ENCODE measurements at places on chromosomes 6 and 20.

DNA sequence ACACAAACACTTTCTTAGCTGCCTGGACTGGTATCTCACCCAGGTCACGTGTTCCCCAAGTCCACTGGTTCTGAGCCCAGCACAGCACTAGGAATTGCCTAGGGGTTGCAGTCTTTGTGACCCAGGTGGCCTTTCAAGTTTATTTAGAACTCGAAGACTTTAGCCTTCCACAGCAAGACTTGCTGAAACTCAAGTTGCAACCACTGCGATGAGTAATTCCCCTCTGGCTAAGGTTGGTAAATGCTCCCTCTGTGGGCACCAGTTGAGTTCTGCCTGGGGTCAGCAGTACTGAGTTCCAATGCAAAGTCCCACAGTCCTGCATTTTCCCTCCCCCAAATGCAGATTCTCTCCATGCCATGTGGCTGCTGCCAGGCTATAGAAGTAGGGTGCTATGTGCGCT lies 77.6 kb upstream of the MOCS1 start:
- no peak for DNase-seq

DNA sequence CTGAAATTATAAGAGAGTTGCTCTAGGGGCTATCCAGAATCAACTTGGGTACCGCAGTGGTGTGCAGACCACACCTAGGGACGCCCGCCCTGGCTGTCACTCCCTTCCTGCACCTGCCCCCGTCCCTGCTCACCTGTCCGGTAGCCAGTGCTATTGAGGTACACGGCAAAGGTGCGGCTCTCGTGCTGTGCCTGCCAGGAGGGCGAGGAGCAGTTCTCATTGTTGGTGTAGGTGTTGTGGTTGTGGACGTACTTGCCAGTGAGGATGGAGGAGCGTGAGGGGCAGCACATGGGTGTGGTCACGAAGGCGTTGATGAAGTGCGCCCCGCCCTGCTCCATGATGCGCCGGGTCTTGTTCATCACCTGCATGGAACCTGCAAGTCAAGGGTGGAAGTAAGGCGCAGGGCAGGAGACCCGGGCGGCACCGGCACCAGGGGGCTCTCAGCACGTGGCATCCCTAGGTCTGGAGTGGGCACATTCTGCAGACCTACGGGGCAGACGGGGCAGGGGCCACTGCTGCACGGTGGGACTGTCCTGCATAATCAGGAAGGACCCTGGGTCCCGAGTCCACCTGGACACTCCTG lies 48.6 kb downstream of the SULF2 start:
- DNase-seq: no peak

DNA sequence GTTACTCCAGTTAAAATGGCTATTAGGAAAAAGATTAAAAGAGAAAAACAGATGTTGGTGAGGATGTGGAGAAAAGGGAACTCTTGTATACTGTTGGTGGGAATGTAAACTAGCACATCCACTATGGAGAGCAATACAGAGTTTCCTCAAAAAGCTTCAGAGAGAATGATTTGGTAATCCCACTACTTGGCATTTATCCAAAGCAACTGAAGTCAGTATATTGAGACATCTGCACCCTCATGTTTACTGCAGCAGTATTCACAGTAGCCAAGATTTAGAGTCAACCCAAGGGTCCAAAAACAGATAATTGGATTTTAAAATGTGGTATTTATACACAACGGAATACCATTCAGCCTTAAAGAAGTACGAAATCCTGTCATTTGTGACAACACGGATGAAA lies 469.5 kb downstream of the QKI start:
- DNase-seq: no peak

- DNase-seq: no peak
Measured at GRCh38 chr20:62710221-62710885, 1.7 kb downstream of the NTSR1 start.

DNA sequence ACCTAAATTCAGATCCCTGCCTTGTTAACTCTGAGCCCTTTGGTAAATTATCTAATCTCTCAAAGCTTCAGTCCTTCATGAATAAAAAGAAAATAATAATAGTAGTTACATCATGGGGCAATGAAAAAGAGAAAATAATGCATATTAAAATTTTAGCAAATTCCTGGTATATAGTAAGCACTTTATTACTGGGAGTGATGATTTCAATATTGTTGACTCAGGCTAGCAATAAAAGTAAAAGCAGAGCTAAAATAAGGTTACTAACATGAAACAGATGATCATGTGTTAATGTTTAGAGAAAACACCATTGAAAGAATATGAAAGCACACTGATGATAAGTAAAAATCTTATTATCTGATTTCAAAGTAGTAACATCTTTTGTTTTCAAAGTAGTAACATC lies 13.6 kb downstream of the GINS1 start:
- no peak for DNase-seq

GRCh38 chr6:53945765-53946407 lies 151.1 kb downstream of the LRRC1 start:
- DNase-seq: no peak

DNA sequence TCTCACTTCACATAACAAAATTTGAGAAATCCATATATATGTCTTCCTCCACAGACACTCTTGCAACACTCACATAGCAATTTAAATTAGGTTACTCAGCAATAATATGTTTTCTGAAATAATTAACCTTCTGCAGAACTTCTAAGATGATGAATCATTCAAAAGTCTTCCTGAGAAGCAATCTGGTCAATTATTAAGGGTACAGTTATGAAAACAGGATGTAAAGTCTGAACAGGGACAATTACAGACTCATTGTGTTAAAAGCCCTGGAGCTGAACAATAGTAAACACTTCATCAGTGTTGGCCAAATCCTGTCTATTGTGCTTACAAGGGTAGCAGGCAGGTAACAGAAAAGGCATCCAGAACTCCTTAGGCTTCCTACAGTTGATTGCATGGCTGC lies 75.4 kb downstream of the FILIP1 start:
- no peak for DNase-seq

- no peak for DNase-seq
Measured at GRCh38 chr6:144544266-144544830, 259.2 kb downstream of the UTRN start.

DNA sequence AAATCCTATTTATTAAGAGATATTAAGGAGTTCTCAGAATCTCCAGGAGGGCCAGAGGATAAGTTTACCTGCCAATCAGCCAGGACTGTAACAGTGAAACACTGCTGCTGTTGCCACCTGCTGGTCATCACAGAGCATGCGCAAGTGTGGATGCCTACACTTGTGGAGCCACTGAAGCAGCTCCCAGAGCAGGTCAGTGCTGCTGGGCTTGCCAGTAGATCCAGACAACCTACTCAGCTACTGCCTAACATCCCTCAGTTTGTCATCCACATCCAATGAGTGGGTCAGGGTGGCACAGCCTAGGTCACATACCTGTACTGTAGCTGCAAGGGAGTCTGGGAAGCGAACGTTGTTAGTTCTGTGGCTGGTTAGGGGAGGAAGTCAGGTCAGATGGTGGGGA lies 18.3 kb upstream of the NHSL1 start:
- DNase-seq: peak; percentile 53

DNA sequence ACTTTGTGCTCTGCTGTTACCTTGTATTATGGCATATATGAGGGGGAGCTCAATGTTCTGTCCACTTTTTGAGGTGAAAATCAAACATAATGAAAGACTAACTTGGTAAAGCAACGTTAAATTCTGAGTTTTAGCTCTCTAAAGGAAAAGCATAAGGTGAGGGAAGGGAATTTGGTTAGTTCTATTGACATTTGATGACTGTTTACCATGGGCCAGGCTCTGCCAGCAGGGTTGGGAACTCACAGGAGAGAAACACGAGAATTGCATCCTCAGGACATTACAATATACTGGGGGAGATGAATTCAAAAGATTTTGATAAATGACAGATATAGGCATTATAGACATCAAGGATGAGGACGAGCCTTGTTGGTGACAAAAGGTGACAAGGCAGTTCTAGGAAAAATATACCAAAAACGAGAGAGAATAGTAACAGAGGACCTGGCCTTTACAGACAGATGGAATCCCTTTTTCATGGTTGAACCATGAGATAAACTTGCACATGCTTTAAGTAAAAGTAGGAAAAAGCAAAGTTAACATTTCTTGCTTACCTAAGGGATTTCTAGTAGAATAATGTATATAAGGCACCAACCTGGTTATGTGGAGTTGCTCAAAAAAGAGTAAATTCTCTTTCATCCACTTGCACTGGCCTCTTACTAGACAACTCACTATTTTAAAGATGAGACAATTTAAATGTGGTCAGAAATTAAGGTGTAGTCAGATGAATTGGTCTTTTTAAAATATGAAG lies 191.4 kb downstream of the NKAIN2 start:
- DNase-seq: no peak

- DNase-seq: no peak
Measured at GRCh38 chr6:137045222-137045789, 541 bp upstream of the IL20RA start.

DNA sequence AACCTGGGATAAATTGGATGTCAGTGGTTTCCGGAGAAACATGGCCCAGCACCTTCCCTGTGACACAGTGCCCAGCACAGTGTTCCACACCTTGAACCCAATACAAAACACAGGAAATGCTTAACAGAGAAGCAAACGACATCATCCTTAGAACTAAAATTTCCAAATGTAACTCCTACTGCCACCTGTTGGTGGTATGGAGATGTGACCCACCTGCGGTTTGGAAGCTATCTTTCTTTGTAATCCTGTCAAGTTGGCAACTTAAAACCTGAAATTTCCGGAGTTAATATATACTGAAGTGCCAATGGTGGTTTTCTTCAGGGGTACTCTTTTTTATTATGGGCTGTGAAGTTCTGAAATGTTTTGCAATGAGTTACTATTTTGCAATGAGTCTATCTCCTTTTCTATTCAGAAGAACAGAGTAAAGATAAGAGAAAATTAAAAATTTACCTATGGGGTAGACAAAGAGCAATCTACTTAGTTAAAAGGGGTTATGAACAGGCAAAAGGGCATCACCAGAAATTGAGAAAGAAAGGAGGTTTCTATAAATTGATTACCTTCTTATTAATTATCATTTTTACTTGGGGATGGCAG lies 658.8 kb downstream of the PTPRT start:
- no peak for DNase-seq

GRCh38 chr6:162313922-162314660 lies 413.5 kb downstream of the PRKN start:
- no peak for DNase-seq

GRCh38 chr6:42781796-42782688 lies at the start of gene BICRAL:
TSS of gene BICRAL (plus strand) at chr6:42782052. CDS start at chr6:42822023, 39,971 bp downstream.
- DNase-seq: peak; percentile 82

GRCh38 chr20:62899633-62900051 lies 26.7 kb downstream of the DIDO1 start:
- no peak for DNase-seq

GRCh38 chr6:26309731-26310142 lies 55.3 kb upstream of the BTN3A2 start:
- no peak for DNase-seq

DNA sequence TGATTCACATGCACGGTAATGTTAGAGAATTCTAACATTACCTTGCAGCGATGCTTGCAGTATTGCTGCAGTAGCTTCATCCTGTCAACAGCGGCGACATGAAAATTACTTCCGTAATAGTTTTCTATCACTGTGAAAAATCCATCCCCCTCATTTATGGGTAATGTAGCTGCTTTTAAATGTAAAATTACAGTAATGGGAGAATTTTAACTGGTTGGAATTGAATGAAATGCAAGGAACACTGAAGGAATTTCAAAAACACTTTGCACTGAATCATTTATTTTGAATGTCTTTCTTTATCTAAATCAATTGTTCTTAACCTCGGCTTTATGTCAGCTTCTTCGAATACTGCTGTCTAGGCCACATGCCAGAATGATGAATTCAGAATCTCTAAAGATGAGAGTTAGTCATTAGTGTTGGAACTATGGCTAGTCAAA lies 102.4 kb upstream of the HIVEP1 start:
- DNase-seq: no peak

DNA sequence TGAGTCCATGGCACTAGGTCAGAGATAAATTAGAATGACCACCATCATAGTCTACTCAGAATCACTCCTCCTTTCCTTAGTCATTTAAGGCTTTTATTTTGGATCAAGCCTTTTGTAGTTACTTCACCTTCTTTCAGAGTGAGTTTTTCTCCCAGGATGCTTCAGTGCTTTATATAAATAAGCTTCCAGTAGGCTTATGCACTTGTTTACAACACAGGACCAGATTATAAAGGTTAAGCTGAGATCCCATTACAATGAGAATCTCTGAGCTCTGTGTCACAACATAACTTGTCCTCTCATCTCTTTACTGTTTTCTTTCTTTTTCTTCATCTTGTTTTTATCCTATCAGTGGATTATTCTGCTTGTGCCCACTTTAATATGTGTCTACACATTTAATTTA lies 47.9 kb downstream of the CEP57L1 start:
- DNase-seq: no peak

- DNase-seq: no peak
Measured at GRCh38 chr20:47922269-47922668, 137.0 kb upstream of the SULF2 start.

DNA sequence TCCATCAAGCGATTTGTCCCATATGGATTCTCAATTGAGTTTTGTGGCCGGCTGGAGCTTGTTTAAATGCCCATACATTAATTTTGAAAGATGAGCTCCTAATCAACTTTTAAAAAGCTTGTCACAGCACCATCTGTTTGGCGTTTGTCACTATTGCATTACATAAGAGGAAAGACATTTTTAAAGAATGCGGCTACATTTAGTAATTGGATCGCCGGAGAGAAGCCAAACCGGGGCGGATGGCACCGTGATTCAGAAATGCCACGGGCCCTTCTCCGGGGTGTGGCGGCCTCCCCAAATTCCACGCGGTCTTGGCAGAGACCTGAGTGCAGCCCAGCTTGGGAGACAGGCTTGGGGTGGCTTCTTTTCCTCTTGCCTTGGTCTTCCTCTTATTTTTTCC lies 67.7 kb upstream of the ZNFX1 start:
- DNase-seq: no peak

GRCh38 chr6:31681135-31681671 lies 336 bp upstream of the LY6G5C start:
- DNase-seq: peak; percentile 55

GRCh38 chr6:84719152-84719551 lies 45.2 kb downstream of the TBX18 start:
- DNase-seq: no peak

DNA sequence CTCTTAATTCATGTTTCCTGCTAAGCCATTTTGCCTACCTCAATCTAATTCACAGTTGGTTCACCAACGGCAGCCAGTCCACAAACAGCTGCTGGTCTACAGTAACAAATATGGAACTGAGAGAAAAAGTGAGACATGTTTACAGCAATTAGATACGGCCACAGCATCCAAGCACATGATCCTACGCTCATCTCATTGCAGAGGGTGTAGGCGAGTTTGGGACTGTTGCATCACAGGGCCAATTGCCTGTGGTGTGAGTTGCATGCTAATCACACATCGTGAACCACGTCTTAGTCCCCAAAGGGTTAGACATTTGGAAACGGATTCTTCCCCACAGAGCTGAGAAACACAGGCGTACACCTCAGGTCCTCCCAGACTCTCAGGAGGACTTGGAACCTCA lies 166.9 kb downstream of the EYA2 start:
- no peak for DNase-seq

Measured in activated naive CD4-positive, alpha-beta T cell treated with Interleukin-2 at 50 U/mL for 16 hours (primary cell).